ENCODE measurements at places on chromosomes 5 and 9.

DNA sequence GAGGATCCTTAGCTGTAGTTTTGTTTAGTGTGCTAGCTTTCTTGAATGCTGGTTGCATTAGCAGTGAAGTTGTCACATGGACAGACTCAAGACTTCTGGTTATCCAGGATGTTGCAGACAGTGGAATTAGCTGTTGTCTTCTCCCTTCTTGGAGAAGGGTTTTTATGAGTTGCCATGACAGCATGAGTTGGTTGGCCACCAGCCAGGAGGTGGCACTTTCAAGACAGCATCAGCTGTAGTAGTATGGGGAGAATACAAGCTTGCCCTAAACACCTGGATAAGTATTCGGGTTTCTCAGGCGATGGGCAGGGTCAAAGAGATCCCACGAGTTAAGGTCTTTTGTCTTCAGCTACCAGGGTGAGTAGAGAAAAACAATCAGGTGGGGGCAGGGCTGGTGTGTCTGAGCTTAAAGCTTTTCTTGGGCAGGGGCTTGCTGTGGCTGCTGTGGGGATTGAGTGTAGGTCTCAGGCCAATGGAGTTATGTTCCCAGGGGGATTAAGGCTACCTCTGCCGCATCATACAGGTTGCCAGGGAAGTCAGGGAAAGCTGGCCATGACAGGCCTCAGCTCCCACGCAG, 7.7 kb upstream of the C5orf47 start:
- no peak for DNase-seq

DNA sequence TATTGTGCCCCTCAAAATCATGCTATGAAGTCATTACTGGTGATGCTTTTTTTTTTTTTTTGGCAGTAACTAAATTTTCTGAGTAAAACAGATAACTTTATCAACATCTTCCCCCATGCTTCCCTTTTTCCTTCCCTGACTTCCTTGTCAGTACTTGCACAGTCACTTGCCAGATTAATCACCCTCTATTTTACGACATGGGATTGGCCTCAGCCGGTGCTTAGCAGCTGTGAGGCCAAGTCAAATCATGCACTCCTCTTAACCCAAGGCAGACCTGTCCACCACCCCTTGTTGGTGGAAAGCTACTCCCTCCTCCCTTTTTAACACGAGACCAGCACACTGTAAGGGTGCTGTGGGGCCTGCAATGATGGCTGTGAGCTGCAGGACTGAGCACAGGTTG, 118.0 kb upstream of the OTULINL start:
- no peak for DNase-seq

DNA sequence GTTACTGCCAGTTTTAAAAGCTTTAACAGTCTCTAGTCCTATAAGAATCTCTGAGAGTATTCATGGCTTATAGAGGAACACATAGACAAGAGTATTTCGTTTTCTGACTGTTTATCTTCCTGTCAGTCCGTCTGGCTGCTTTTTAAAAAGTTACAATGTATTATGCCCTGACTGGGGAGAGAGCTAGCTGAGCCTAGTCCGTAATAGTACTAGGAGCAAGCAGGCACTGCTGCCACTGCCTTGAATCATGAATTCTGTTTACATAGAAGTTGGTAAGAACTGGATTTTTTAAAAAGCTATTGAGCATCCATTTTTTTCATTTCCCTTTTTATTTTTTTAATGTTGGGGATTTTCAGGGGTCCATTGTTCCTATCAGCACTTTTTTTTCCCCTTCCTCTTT, 26.6 kb downstream of the XPA start:
- no peak for DNase-seq

DNA sequence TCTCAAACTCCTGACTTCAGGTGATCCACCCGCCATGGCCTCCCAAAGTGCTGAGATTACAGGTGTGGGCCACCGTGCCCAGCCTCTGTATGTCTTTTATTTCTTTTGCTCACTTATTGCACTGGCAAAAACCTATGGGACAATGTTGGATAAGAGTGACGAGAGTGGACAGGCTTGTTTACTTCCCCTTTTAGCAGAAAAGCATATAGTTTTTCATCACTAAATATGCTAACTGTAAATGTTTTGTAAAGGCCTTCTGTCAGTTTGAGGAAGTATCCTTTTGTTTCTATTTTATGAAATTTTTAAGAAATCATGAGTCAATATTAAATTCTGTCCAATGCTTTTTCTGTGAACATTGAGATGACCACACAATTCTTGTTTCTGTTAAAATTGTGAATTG, 103.3 kb downstream of the AUH start:
- no peak for DNase-seq

- no peak for DNase-seq
Measured at GRCh38 chr5:80963966-80964481, 3.9 kb downstream of the RASGRF2 start.

- no peak for DNase-seq
Measured at GRCh38 chr9:110389148-110389750, 51.6 kb upstream of the TXNDC8 start.

GRCh38 chr5:149211566-149211965, 60.1 kb upstream of the AFAP1L1 start:
- DNase-seq, result no peak

DNA sequence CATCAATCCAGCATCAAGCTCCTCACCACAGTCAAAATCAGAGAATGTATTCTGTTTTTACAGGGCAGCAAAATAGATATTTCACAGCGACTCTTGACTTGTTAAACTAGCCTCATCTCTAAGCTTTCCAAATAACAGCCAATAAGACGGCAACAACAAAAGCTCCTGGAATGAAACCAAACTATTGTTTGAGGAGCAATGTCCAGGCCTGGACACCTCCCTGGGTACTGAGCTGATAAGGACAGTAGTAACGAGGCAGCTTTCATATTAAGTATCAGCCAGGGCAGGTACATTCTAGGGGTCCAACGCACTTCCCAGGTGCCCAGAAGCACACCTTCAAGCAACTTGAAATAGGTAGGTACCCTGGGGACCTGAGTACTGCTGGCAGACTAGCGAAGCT, 260.3 kb downstream of the ENC1 start:
- DNase-seq, result no peak

DNA sequence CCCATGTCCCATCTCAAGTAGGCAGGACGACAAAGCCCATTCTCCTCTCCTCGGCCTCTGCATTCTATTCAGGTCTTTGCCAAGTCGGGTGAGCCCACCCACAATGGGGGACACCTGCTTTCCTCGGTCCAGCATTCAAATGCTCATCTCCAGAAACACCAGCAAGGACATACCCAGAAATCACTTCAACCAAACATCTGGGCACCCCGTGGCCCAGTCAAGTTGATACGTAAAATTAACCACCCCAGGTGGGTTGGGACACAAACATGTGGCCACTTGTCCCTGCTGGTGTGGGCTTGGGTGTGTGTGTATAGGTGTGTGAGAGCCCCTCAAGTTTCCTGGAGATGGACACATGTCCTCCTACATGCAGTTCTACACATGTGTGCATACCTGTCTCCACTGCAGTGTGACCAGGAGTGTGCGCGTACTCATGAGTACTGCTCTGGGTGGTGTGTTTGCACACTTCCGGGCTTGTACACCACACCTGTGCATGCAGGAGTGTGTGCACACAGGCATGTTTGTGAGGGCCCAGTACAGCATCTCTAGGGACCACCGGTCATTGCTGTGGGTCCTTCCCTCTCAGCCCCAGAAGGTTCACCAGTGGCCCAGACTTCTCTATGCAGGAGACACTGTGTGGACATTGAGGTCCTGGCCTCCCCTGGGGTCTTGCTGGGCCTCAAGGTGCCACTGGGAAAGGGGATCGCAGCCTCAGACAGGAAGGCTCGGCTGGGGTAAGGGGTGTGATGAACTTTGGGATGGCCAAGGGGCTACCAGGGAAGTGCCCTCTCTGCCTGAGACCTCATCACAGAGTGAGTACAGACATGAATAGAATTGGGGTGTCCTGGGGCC, 35.4 kb upstream of the RXRA start:
- DNase-seq, result no peak

DNA sequence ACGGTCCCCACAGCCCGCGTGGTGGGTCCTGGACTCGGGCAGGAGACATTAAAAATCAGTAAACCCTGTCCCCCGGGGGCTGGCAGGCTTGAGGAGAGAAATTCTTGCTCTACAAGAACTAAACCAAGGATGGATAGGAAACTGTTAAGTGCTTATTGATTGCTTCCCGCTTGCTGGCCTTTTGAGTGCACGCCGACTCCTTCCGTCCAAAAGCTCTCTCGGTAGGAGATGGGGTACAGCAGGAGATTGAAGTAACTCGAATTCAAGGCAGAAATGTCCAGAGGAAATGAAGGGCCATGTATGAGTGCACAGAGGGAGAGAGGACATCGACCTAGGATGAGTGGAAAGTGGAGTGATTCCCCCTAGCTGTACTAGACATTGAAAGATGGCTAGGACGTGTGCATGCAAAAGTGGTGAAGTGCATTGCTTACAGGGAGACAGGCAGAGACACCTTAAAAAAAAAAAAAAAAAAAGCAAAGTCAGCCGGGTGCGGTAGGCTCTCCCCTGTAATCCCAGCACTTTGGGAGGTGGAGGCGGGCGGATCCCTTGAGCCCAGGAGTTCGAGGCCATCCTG, 923 bp downstream of the RECK start:
- DNase-seq, result peak; percentile 21

DNA sequence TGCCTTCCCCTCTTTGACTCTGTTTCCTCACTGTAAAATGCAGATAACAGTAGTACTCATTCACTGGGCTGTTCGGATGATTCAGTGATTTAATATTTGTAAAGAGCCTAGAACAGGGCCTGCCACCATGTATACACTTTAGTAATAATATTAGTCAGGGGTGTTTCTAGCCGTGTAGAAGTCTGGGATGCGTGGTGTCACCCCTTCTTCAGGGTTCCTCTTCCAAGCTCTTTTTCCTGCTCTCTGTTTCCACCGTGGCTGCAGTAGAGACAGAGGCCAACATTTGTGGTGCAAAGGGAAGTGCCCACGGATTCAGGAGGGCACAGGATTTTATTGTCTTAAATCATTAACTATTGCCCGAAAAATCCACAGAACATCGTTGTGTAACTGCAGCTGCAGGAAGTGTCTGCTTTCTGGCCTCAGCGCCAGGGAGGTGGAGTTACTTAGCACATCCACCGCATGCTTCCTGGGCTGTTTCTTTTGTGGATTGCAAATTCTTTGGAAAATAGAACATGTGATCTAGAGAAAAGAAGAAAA, 61.7 kb downstream of the TRIO start:
- DNase-seq, result no peak

GRCh38 chr5:132198571-132198970, 29.1 kb downstream of the P4HA2 start:
- DNase-seq, result no peak

DNA sequence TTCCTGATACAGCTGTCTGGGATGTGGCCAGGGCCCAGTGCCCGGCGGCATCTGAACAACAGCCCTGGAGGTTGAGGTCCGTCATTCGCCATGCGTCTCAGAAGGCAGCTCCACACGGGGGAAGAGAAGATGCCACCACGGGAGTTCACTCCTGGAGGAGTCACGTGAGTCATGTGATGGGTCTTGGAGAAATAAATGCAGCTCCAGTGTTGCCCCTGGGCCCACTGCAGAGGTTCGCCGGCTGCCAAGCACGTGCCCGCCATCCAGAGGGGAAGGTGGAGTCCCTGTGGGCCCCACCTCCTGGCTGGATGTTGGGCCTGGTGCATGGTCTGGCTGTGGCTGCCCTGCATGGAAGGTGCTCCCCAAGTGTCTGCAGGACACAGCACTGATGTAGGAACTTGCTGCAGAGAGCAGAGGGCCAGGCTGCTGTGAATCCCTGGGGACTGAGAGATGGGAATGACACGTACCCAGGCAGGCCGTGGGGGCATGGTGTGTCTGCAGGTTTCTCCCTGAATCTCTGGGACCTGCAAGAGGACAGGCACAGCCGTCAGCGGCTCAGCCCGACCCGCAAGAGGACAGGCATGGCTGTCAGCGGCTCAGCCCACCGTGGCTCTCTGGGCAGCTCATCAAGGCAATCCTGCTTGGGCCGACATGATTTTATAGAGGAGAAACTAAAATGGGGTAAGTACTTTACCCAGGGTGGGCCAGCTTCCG, 418.3 kb upstream of the IRX4 start:
- DNase-seq, result no peak

DNA sequence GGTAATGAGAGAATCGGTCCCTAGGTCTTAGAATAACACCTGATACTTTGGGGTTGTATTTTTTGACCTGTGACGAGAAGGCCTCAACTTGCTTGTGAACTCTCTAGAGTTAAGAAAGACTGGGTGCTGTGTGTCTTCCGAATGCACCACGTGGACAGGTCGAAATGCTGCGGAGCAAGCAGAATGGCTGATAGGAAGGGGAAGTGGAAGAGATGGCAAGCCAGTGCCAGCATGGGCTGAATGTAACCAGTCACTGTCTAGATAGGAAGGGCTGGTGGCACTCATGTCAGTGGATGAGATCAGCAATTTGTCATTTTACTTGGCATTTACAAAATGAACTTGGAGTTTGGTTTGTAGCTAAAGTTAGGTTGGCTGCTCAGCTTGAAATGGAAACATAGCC, 5.6 kb downstream of the OTULINL start:
- DNase-seq, result no peak

GRCh38 chr9:76192013-76192412, 202.2 kb downstream of the RFK start:
- no peak for DNase-seq

- DNase-seq, result no peak
Measured at GRCh38 chr5:142378737-142379634, 54.2 kb upstream of the SPRY4 start.

- DNase-seq, result no peak
Measured at GRCh38 chr9:18366184-18366583, 107.8 kb upstream of the ADAMTSL1 start.

DNA sequence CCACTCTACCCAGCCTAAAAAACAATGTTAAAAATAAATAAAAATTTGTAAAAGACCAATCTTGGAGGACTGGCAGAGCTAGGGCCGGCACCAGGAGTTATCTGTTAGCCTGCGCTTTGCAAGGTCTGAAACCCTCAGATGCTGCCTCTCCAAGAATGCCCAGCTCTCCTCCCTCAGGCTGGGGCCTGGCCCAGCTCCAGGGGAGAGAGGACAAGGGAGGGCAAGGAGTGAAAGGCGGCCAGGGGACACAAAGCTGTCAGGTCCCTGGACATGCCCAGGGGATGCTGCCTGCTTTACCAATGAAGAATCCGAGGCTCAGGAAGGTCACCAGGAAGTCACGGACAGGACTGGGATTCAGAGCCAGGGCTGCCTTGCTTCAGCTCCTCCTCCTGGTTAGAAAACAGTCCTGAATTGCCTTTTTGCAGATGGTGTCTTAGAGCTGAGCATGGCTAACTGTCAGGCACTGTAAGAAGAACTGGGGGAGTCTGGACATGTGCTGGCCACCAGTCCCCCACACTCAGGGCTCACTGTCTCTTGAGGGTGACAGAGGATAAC, 5.5 kb upstream of the N4BP3 start:
- no peak for DNase-seq

GRCh38 chr5:148861088-148861487, 34.7 kb downstream of the ADRB2 start:
- DNase-seq, result no peak

- no peak for DNase-seq
Measured at GRCh38 chr5:168865968-168866367, 286.8 kb upstream of the PANK3 start.

- no peak for DNase-seq
Measured at GRCh38 chr5:66828046-66828547, 231.9 kb downstream of the MAST4 start.

GRCh38 chr5:141039061-141039460, 12.1 kb upstream of the PCDHB1 start:
- DNase-seq, result no peak

GRCh38 chr9:89670114-89670513, 65.3 kb downstream of the GADD45G start:
- DNase-seq, result no peak

- DNase-seq, result no peak
Measured at GRCh38 chr9:557601-558201, 283.8 kb upstream of the DMRT1 start.

- DNase-seq, result no peak
Measured at GRCh38 chr5:14267991-14268708, 125.0 kb downstream of the TRIO start.

Measured in activated CD4-positive, alpha-beta T cell treated with anti-CD3 and anti-CD28 coated beads, Interleukin-2, amount 50 U/mL, for 24 hours (primary cell).